Caudate nucleus (tissue), 63 donors: ENCODE measurements at places on chromosomes 5 and 9.

DNA sequence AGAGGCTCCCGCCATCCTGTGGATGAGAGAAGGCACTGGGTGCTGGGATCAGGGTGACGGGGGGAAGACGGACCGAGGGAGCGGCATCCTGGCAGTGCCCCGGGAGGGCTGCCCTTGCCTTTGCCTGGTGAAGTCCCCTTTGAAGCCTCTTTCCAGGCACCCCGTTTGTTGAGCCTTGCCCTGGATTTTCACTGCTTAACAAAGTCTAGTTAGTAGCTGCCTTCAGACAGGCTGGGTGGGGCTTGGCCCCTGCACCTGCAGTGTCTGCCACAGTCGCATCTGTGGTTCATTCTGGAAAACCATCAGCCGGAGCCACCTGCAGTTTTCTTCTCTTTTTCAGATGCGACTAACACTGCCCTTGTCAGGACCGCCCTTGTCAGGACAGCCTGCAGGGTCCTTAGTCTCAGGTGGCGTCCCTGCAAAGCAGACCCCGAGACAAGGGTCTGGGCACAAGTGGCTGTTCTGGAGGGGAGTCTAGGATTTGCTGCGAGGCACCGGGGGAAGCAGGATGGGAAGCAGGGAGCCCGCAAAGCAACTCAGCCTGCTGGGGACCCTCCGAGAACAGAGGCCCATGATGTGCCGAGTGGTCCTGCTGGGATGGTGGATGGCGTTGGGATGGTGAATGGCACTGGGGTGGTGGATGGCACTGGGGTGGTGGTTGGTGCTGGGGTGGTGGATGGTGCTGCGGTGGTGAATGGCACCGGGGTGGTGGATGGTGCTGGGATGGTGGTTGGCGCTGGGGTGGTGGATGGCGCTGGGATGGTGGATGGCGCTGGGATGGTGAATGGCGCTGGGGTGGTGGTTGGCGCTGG lies 147.9 kb upstream of the COL5A1 start:
- no peak for DNase-seq

DNA sequence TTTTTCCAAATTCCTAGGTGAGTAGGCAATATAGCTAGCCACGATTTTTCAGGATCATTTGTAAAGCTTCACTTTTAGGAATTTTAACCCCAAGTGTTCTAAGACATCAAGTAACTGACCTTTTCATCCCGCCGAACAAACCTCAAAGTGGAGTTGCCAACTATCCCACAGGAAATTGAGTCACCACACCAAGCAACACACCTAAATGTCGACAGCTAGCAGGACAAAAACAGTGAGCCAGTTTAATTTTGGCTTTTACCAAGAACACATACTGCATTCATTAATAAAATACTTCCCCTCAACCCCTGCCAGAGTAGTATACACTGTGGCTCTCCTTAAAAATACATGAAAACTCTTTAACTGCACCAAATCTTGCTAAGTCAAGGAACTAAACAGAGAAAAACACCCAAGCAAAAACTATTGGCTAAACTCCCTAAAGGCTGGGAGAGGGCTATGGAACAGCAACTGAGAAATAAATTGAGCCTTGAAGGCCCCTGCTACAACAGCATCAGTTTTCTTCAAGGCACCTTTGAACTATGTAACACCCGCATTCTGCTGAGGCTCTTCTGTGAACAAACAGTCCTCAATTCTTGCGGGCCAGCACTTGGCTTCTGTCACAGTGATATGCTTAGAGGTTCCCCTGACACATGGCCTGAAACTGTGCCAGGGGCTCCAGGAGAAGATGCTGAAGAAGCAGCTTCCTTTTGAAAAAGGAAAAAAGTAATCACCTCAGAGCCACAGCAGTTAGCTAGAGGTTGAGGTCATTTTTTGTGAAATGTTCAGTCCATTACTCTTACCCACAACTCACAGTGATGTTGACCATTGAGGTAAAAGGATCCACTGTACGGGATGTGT lies 459.6 kb downstream of the RAB3C start:
- DNase-seq = no peak

DNA sequence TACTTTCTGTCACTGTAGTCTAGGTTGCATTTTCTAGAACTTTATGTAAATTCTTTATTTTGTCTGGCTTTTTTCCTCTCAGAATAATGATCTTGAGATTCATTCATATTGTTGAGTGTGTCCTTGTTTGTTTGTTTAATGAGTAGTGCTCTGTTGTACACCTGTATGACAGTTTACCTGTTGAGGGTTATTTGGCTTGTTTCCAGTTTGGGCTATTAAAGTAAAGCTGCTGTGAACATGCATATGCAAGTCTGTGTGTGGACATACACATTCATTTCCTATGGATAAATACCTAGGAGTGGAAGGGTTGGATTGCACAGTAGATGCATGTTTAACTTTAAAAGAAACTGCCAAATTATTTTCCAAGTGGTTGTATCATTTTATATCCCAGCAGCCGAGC lies 30.4 kb downstream of the MVB12B start:
- DNase-seq = no peak

DNA sequence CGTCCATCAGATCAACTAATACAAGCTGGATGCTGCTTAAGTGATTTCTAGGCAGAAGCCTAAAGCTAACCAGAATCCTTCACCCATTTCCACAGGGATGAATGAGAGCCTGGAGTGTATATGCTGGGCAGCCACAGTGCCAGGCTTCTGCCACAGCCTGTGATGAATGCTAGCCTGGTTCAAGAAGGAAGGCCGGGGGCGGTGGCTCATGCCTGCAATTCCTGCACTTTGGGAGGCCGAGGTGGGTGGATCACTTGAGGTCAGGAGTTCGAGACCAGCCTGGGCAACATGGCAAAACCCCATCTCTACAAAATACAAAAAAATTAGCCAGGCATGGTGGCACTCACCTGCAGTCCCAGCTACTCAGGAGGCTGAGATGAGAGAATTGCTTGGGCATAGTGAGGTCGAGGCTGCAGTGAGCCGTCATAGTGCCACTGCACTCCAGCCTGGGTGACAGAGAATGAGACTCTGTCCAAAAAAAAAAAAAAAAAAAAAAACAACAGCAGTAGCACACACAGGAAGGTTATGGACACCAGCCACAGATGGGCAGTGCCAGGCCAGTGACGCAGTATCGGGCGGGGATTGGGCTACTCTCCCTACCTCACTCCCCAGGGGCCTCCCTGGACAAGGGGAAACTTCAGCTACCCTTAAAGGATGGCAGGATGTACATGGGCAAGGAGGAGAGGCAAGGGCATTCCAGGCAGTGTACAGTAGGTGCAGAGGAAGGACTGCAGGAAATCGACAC lies 23.1 kb upstream of the HMCN2 start:
- no peak for DNase-seq

DNA sequence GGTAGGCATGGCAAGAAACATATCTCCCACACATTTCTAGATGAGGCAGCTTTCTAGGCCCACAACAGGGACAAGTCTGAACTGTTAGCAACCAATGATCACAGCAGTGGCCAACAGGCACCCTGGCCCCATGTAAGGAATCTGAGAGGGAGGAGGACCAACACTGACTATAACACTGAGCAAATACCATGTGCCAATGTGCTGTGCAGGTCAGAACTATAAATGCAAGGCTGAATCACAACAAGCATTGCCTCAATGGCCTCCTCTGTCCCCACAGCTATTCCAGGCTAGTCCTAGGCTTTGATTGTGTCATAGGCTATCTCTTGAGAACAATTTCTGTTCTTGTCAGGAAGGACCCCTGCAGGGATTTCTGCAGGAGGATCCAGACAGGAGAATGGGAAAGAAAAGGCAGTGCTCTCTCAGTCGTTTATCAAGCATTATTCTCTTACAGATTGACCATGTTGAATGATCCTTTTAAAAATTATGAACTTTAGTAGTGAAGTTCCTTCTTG lies 221.2 kb downstream of the TLE1 start:
- DNase-seq = no peak

- DNase-seq = no peak
These were observed 78.9 kb upstream of the RPS23 start for GRCh38 chr5:82356808-82357671.

GRCh38 chr5:31770132-31770720 lies 131.3 kb downstream of the PDZD2 start:
- no peak for DNase-seq
